ENCODE measurements at places on chromosomes 1 and 21.

- DNase-seq, result no peak
Observed at GRCh38 chr1:26705788-26706311, 10.0 kb downstream of the ARID1A start.

DNA sequence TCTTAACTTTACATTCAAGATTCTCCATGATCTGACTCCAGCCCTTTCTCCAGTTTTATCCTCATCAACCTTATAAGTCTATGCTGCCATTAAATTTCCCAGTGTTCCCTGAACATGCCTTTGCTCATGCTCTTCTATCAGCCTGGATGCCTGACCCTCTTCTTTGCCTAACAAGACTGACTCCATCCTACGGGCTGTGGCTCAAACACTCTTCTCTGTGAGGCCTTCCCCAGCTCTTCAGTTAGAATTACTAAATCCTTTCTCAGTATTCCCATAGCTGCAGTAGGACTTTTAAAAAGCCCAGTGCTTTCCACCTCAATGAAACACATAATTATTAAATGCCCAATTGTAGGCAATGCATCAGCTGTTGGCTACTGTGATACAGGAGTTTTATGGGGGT is 76.5 kb upstream of the GNG12 start:
- DNase-seq, result no peak

- no peak for DNase-seq
Observed at GRCh38 chr1:17196496-17197185, 8.3 kb upstream of the PADI1 start.

- no peak for DNase-seq
Observed at GRCh38 chr1:223135176-223135942, 7.7 kb downstream of the TLR5 start.

DNA sequence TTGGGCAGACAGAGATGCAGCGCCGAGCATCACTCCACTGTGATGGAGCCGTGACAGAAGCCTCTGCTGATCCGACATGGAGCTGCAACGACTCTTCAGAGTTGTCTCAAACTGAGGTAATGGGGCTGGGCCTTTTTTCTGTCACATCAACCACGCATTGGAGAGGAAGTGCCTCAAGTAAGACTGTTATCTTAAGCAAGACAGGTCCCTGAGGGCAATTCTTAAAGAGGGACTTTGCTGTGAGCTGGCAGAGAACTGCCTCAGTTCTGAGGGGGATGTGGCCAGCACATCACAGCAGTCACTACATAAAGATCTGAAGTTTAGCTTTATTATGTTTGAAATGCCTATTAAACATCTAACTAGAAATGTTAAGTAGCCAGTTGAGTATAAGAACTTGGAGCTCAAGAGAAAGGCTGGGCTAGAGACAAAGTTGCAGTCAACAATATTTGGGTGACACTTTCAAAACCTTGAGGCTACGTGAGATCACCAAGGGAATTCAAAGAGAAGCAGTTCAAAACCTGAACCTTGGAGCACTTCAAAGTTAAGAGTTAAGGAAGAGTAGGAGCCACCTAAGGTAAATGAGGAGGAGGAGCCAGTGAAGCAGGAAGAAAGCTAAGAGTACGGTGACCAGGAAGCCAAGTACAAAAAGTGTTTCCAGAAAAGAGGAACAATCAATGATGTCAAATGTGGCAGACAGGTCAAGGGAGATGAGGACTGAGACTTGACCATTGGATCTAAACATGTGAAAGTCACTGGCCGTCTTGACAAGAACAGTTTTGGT is 54.2 kb upstream of the BCL9 start:
- no peak for DNase-seq

GRCh38 chr1:71831646-71832045 is 450.7 kb downstream of the NEGR1 start:
- no peak for DNase-seq

- no peak for DNase-seq
Observed at GRCh38 chr1:41504114-41505035, 19.9 kb upstream of the EDN2 start.

GRCh38 chr1:52532247-52532646 is 20.6 kb downstream of the TUT4 start:
- DNase-seq, result no peak

DNA sequence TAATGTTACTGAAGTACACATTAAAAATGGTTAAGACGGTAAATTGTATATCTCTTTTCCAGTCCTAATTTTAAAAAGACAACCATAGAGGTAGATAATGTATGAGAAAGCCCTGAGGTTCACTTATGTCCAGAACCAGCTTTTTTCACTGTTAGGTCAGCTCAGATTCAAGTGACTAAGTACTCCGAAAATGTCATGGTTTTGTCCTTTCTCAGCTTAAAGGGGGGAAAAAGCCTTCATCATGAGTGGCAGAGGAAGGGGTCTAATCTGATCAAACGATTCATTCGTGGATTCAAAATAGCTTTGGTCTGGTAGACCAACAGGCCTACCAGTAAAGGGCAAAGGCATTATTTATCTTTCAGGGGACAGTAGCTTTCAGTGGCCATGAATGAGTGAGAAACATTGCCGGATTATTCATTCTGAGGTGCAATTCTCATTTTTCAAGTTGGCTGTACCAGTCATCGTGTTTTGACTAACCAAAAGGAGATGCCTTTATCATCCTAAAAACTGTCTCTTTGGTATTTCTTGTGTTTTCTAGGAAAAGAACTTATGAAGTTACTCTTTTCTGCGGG is 208.4 kb downstream of the HHIPL2 start:
- no peak for DNase-seq

- DNase-seq, result no peak
Observed at GRCh38 chr21:24896735-24897124, 710.6 kb downstream of the MRPL39 start.

GRCh38 chr1:224407571-224408293 is 26.9 kb downstream of the WDR26 start:
- DNase-seq, result no peak

GRCh38 chr21:32921632-32922230 is 104.0 kb upstream of the OLIG2 start:
- DNase-seq, result no peak

Data from GF-D8 (cell line).